ENCODE measurements at places on chromosomes 1 and 21.
A peak's percentile ranks its signal among the peaks of the same experiment; 100 is the strongest.

DNA sequence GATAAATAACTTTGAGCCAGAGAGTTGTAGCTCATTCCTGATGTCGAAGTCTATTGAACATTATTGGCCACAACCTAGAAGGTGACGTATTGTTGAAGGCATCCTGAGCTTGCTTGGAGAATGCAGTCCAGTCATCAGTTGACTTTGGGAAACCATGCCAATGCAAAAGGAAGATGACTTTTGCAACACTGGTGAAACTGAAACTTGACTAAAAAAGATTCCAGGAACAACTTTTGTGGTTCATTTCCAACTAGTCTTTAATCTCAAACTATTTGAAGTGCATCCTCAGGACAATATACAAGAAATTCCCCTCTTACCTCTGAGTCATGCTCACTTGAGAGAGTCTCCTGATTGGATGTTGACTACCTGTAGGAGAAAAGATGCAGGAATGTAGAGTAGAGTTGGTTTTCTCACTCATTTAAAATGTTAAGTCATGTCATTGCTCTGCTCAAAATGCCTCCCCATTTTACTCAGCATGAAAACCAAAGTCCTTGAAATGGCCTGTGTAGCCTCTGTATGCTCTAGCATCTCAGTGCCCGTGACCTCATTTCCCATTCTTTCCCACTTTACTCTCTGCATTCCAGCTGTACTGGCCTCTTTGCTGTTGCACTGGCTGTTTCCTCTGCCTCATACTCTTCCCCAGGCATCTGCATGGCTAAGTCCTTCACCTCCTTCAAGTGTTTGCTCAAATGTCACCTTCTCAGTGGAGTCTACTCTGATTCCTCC, 24.4 kb upstream of the LEPR start:
- DNase-seq: no peak

DNA sequence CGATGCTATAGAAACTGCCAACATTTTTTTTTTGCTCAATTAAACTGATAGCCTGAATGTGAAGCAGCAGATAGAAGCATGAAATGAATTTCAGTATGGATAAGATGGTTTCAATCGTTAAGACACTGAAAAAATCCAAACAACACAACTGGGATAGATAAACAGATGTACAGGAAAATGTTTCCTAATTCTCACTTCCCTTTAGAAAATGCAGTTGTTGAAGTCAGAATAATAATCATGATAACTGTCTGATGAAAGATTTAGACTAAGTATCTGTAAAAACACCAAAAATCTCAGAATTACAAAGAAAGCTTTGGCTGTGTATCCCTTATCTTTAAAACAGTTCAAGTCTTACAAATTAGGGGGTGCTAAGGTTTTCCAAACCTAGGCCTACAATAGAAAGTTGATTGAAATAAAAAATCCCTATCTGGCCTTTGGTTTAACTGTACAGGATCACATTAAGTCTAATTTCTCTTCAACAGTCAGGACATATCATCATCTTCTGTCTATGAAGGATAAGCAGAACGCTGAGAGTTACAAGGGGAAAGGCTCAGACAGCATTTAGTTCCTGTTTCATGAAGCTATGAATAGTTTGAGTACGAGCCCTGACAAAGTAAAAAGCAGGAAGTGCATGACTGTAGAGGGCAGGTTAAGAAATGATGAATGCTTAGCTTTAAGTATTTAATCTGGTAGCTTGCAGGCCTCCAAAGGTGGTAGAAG, 203.2 kb downstream of the APP start:
- peak; percentile 19 for DNase-seq

DNA sequence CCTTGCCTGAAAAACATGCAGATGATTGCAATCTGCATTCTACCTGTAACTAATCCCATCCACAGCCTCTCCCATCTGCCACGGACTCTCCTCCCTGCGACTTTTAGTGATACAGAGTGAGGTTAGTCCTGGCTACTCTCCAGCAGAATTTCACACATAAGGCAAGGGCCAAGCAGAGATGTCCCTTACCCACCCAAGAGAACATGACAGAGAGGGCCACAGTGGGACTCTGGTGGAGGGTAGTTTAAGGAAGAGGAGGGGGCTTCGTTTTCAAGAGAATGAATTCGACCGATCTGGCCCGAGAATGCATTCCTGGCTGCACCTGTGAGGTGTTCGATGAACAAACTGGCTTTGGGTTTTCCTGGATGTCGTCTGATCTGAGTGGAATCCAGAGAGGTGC, 87.5 kb upstream of the SIM2 start:
- no peak for DNase-seq

DNA sequence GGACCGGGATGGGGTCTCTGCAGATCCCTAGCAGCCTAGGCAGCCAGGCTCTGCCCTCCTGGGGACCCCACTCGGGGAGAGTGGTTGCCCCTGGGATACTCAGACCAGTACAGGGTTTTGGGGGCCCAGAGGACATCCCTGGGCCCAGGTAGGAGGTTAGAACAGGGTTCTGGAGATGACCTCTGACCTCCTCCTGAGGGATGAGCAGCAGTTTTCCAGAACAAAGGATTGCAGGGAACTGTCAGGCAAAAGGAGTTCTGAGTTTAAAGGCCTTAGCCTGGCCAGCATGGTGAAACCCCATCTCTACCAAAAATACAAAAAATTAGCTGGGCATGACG, 20.4 kb upstream of the VPS13D start:
- DNase-seq: no peak

DNA sequence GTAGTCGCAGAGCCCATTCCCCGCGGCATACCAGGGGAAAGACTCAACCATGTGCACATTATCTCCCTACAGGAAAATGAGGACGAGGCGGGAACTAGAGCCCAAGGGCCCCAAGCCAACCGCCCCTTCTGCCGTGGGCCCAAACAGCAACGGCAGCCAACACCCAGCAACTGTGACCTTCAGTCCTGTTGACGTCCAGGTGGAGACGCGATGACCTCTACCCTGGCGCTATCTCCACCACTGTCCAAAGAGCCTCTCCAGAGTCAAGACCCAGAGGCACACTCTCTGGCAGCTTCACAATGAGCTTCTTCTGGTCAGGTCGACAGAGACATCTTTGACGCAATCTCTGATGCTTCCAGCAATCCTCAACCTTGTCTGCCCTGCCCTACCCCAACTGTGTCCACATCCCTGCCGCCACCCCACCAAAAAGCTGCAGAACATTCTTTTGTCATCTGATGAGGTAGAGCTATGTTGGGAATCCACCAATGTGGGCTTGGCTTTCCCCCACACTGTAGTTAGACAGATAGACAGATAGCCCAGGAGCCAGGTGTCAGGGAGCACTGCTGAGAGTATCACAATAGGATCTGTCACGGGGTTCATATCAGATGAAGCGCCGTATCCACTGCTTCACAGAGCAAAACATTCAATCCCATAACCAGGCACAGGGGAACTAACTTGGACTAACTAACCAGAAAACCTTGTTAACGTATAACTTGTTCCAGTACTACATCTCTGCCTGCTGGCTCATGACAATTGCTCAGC, 37.4 kb upstream of the SRRM1 start:
- no peak for DNase-seq

- no peak for DNase-seq
Measured at GRCh38 chr21:17390569-17390968, 122.3 kb upstream of the CXADR start.

DNA sequence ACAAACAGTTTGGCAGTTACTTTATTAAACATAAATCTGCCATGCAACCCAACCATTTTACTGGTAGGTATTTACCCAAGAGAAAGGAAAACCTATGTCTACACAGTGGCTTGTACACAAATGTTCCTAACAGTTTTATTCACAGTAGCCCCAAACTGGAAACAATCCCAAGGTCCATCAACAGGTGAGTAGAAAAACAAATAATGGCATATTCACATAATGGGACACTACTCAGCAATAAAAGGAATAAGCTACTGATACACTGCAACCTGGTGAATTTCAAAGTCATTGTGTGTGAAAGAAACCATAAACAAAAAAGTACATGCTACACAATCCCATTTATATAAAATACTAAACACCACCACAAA, 12.7 kb downstream of the KYAT3 start:
- DNase-seq: no peak

DNA sequence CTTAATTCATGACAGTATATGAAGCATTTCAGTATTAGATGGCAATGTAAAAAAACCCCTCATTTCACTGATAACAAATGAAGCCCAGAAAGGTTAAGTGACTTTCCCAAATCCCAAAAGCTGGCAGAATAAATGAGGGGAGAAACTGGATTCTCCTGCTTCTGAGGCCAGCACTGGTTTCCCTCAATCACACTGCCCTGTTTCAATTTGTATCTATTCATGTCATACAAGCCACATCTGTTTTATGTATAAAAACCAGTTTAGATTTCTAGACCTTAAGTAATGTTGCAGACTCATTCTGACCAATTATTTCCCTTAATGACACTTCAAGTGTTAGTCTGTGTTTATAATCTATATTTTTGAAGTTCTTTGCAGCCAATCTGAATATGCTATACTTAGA, 16.8 kb downstream of the PLPPR4 start:
- DNase-seq: no peak

DNA sequence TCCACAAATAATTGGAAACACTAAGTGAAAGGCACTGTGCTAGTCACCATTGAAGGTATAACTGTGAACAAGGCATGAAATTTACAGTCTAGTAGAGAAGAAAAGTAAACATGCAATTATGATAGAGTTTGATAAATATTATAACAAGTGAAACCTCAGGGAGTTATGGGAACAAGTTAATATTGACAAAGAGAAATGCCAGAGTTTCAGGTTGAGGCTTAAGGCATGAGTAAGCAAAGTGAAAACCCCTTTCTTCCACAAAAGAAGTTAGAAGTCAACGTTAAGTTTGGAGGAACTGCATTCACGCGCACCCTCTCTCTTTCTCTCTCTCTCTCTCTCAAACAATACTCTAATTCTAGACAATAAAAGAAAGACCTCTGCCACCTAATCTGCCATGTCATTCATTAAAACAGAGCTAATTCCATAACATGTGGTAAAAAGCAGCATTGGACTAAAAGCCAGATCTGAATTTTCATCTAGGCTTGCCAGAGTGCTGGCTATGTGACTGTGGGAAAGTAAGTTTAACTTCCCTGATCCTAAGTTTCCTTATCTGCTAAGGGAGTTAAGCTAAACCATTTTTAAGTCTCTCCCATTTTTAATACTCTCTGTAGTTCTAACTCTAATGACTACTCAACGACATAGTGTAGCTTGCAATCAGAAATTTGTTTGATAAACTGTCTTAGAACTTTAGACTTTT, 22.0 kb downstream of the SLC44A5 start:
- DNase-seq: no peak

DNA sequence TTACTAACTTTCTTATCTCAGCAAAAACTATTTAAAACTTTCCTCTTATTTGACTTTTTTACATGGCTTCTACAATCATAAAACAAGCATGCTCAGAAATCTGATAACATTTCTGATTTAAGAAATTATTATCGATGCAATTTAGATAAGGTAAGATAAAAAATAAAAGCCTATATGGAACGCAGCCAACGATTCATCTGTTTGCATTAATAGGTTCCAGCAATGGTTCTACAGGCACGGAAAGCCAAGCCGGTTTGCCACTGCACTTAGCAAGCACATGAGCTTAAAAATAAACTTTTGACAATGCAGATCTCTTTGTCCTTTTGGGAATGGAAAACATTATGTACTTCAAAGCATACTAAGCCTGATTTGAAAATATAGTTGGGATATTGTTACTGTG, 77.5 kb upstream of the KCNK2 start:
- DNase-seq: no peak

GRCh38 chr1:241742084-241742483, 90.0 kb downstream of the WDR64 start:
- DNase-seq: no peak

DNA sequence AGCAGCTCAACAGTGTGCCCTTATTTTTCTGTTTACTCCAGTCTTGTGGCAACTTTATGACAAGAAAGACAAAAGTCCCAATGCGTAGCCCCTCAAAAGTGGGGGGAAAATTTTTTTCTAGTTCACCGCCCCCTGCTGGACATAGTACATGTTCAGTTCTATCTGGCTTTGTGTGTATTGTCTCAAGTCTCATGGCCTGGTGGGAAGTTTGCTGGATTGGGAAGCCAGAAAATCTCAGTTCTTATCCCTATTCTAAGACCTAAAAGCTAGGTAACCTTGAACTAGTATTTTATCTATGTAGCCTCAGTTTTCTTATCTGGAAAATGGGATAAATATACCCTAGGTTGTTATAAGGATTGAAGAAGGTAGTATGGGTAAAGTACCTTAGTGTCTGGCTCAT, 55.8 kb upstream of the LDLRAP1 start:
- DNase-seq: no peak

GRCh38 chr1:160211046-160211790, 6.0 kb downstream of the PEA15 start:
- DNase-seq: no peak

DNA sequence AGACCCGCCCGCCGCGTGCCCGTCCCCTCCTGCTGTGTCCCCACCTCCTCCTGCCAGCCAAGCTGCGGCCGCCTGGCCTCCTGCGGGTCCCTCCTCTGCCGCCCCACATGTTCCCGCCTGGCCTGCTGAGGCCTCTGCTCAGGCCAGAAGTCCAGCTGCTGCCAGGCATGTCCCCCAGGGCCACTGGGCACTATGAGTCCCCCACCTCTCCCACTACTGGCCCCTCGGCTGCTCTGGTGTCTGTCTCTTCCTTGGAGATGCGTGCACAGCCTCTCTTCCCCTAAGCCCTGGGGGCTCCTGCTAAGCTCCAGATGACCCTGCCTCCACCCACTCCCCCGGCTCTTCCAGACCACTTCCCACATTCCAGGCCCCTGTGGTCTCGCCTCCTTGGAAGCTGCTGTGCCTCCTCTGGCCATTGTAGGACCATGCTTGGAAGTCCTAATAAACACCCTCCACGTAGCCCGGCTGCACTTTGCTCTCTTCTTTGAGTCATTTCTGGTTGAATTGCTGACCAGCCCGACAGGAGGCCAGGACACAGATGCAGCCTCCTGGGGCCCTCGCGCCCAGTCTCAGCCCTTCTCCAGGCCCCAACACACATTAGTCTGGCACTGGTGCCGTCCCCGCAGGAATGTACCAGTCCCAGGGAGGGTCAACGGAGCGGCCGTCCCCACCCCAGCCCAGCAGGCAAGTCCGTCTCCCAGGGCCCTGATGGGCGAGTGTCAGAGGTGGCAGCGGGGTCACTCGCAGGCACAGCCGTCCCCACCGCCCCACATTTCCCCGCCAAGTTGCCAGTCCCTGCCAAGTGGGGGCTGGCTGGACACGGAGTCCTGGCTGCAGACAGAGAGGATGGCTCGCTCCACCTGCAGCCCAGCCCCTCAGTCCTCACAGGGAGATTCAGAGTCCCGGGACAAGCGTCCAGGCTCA, 1.1 kb downstream of the KRTAP10-12 start:
- DNase-seq: no peak

DNA sequence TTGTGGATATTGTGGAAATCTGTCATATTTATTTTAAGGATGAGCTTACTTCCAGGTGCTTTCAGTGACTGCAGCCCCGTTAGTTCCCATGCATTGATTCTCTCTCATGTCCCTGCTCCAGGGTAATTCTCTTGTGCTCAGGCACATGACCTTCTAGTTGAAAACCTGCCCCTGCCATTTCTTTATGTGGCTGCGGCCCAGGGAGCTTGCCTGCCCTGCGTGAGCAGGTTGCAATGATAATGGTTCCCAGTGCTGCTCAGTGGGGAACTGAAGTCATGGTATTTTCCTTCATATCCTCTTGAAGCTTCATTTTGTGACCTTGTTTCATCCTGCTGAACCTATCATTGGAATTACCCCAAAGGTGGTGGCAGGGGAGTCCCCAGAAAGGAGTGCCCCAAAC, 229.8 kb downstream of the DISC1 start:
- DNase-seq: no peak

- no peak for DNase-seq
Measured at GRCh38 chr1:97378596-97378995, 542.2 kb downstream of the DPYD start.

- DNase-seq: no peak
Measured at GRCh38 chr1:222975472-222976122, 160.8 kb downstream of the DISP1 start.
